ENCODE measurements at places on chromosomes 6 and 20. TPM values are rescaled to one million over a fixed set of nuclear protein-coding genes. Genes with fewer than 3 reads are reported as not detected.

VSX1 gene
- total RNA-seq, result not detected

ZFP57 gene
- total RNA-seq, result not detected

PAX1 gene
- not detected for total RNA-seq

HCRTR2 gene
- total RNA-seq, result not detected

PDE10A gene
- total RNA-seq, result 44.2 TPM

E2F1 gene
- total RNA-seq, result 3.9 TPM

THBS2 gene
- 441 TPM for total RNA-seq

ZC3H12D gene
- total RNA-seq, result not detected

TSPO2 gene
- total RNA-seq, result not detected

ULBP2 gene
- 0.24 TPM for total RNA-seq

Measured in epithelial cell of alveolus of lung (primary cell).